T-cell (primary cell): ENCODE measurements at places on chromosomes 7 and 10. TPM values are rescaled to one million over a fixed set of nuclear protein-coding genes. Genes with fewer than 3 reads are reported as not detected.

Gene FAM13C
- total RNA-seq, result not detected

Gene SPDYE5
- not detected for total RNA-seq

Gene ZNF775
- total RNA-seq, result 8.6 TPM

Gene NFKB2
- total RNA-seq, result 221 TPM

Gene TAS2R3
- total RNA-seq, result 0.56 TPM

Gene TRPV6
- total RNA-seq, result not detected

Gene HERC4
- 70.3 TPM for total RNA-seq

Gene ZNF37A
- total RNA-seq, result 22.7 TPM

Gene UCN3
- total RNA-seq, result not detected

DNA sequence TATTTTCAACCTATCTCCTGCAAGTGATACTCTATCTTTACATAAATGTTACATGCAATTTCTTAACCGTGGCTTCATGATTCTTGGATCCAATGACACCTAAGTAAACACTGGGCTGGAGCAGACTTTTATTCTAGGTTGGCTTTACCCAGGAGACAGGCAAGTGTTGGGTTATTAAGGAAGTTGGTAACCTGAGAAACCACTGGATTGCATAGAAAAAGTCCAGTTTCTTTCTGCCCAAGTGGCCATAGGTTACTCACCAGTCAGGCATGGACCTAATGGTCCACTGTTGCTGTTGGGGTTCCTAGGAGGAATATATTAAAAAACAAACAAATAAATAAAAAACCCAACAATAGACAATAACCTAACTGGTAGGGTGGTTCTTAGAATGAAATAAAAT lies 112.8 kb downstream of the SEMA3D start:
- no peak for DNase-seq
- no peak overlapping the region for H3K4me3 ChIP-seq
- H3K27me3 ChIP-seq, result no peaks in the 10 kb centered on the region
- no peaks in the 10 kb centered on the region for H3K36me3 ChIP-seq
- H3K27ac ChIP-seq, result no peak overlapping the region

- H3K27me3 ChIP-seq, result no peaks in the 10 kb centered on the region
- DNase-seq, result no peak
- no peaks in the 10 kb centered on the region for H3K4me1 ChIP-seq
- no peaks in the 10 kb centered on the region for H3K36me3 ChIP-seq
- no peak overlapping the region for H3K27ac ChIP-seq
Measured at GRCh38 chr10:112966194-112966855, 16.3 kb downstream of the TCF7L2 start.

- no peak overlapping the region for H3K4me3 ChIP-seq
- H3K4me1 ChIP-seq, result no peaks in the 10 kb centered on the region
- no peaks in the 10 kb centered on the region for H3K27me3 ChIP-seq
Measured at GRCh38 chr7:24395512-24395911, 111.5 kb downstream of the NPY start.

GRCh38 chr10:100222529-100222928 lies 6.9 kb downstream of the CHUK start:
- no peak overlapping the region for H3K4me3 ChIP-seq
- no peaks in the 10 kb centered on the region for H3K27me3 ChIP-seq

DNA sequence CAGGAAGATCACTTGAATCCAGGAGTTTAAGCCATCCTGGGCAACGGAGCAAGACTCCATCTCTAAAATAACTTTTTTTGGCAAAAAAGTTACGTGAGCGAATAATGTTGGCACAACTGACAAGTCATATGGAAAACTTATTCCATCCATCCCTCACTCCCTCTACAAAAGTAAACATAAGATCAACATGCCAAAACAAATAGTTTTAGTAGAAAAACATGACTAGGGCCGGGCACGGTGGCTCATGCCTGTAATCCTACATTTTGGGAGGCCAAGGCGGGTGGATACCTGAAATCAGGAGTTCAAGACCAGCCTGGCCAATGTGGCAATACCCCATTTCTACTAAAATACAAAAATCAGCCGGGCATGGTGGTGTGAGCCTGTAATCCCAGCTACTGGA lies 25.6 kb downstream of the SLC25A16 start:
- no peak overlapping the region for H3K4me3 ChIP-seq
- H3K36me3 ChIP-seq, result peaks cover 46% of the 10 kb centered on the region
- no peaks in the 10 kb centered on the region for H3K27me3 ChIP-seq
- H3K27ac ChIP-seq, result no peak overlapping the region

DNA sequence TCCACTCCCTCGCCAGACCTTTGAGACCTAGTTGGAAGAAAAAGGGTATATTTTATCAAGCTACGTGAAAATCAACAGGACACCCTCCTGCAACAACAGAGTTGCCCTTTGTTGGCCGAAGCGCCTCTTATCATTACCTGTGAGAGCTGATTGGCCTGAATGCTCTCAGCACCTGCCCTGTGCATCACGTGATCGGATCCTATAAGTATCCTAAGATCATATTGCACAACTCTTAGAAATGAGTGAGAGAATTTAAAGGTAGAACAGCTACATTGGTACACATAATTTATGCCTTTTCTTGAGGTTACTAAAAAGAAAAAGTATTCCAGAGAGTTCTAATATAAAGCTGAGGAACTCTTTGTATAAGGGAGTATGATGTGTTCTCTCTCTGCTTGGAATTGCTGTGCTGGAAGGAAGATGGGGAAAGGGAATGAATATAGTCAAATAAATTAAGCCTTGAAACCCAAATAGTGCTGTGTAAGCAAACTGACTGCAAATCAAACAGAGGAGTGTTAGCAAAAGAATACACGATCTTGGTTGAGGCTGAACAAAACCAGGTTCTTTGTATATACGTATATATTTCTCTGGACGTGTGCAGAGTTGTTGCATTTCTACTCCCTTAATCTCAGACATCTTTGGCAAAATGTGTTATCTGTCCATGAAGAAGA lies 69.3 kb downstream of the LRRC4 start:
- no peaks in the 10 kb centered on the region for H3K4me1 ChIP-seq
- H3K27me3 ChIP-seq, result no peaks in the 10 kb centered on the region
- H3K36me3 ChIP-seq, result no peaks in the 10 kb centered on the region
- no peak for DNase-seq

- peak; percentile 21 for DNase-seq
- H3K4me1 ChIP-seq, result peaks cover 6% of the 10 kb centered on the region
- H3K4me3 ChIP-seq, result no peak overlapping the region
- H3K27me3 ChIP-seq, result peaks cover 40% of the 10 kb centered on the region
- no peaks in the 10 kb centered on the region for H3K36me3 ChIP-seq
- H3K27ac ChIP-seq, result no peak overlapping the region
Measured at GRCh38 chr10:119313644-119314043, 106.3 kb downstream of the GRK5 start.

- H3K4me3 ChIP-seq, result no peak overlapping the region
- DNase-seq, result no peak
- H3K27me3 ChIP-seq, result peaks cover 11% of the 10 kb centered on the region
- no peak overlapping the region for H3K27ac ChIP-seq
Measured at GRCh38 chr7:137836541-137836940, 10.2 kb downstream of the DGKI start.

GRCh38 chr7:130112093-130112492 lies 41.8 kb downstream of the KLHDC10 start:
- no peak for DNase-seq
- no peaks in the 10 kb centered on the region for H3K36me3 ChIP-seq
- no peak overlapping the region for H3K4me3 ChIP-seq
- H3K4me1 ChIP-seq, result no peaks in the 10 kb centered on the region

DNA sequence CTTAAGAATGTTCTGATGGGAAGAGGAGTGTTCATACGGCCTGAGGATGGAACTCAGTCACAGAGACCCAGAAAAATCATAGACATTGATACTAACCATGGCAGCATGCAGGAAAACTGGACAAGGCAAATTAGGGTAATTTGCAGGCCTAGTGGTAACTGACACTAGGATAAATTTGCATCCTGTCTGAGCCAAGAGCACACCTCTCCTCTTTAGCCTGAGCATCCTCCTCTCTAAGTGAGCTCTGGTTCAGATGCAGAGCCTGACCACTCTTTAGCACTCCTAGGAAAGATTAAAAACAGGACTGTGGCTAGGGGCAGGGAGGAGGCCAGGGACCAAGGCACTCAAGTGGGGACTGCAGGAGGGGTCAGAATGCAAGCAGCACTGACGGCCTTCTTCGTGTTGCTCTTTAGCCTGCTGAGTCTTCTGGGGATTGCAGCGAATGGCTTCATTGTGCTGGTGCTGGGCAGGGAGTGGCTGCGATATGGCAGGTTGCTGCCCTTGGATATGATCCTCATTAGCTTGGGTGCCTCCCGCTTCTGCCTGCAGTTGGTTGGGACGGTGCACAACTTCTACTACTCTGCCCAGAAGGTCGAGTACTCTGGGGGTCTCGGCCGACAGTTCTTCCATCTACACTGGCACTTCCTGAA lies at the start of gene TAS2R41:
Gene TAS2R41, plus strand, starts transcription at position 373 of the 650 bp plus-strand sequence. Its CDS starts 0 bp downstream, at position 373.
- H3K4me1 ChIP-seq, result no peaks in the 10 kb centered on the region
- no peak for DNase-seq
- no peaks in the 10 kb centered on the region for H3K36me3 ChIP-seq
- H3K27ac ChIP-seq, result no peak within 1 kb of the TSS
- H3K27me3 ChIP-seq, result no peaks in the 10 kb centered on the region

DNA sequence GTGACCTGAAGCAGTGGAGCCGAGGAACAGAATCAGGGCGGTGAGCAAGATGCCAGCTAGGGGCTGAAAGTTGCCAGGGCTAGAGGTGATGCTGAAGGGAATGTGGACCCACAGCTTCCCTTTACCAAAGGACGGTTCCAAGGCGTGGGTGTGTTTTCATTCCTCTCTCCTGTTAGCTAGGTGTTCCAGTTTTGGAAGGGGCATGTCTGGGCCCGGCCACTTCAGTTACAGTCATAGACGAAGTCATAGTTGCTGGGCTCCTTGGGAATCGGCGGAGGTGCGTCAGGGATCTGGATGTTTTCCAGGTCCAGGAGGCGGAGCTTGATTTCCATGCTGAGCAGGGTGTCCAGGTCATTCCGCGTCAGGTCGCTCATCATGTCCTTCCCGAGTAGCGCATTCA lies 131.0 kb upstream of the AOAH start:
- H3K27ac ChIP-seq, result no peak overlapping the region
- no peak overlapping the region for H3K4me3 ChIP-seq
- H3K27me3 ChIP-seq, result no peaks in the 10 kb centered on the region

- H3K36me3 ChIP-seq, result peaks cover 13% of the 10 kb centered on the region
- no peak for DNase-seq
- H3K4me1 ChIP-seq, result peaks cover 8% of the 10 kb centered on the region
- no peak overlapping the region for H3K27ac ChIP-seq
- H3K27me3 ChIP-seq, result no peaks in the 10 kb centered on the region
Measured at GRCh38 chr7:36708767-36709166, 15.5 kb downstream of the AOAH start.

- no peaks in the 10 kb centered on the region for H3K36me3 ChIP-seq
- no peaks in the 10 kb centered on the region for H3K4me1 ChIP-seq
- no peak for DNase-seq
Measured at GRCh38 chr10:84117686-84118394, 21.5 kb upstream of the GHITM start.

DNA sequence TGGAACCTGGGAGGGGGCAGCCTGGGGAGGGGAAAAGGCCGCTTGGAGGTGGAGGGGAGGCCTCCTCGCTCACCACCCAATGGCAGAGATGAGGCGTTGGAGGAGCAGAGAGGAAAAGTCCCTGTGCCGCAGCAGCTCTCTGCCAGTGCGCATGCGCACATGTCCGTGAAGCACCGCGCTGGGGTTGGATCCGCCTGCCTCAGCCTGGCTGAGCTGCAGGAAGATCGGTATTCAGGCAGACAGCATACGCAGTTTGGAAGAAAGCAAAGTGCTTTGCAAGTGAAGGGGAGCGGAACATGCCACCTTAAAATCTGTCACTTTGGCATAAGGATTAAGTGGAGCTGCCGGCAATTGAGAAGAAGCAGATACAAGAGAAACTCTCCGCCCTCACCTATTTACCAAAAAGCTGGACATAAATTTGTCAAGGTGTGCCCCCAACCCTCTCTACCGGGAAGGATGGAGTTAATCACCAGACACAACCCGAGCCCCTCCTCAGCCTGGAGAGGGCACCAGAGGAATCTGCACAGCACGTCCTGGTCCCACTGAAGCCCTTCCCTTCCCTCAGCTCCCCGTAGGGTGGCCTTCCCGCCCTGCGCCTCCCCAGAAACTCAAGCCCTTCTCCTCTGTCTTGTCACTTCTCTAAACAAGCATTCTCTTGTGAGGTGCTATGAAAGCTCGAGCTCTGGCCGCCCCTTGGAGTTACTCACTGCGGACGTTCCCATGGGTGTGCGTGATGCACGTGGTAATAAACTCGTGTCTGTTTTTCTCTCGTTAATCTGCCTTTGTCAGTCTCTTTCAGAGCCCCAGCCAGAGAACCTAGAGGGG lies 32.2 kb upstream of the TMEM72 start:
- peak overlapping the region; percentile 51 for H3K4me3 ChIP-seq
- no peak overlapping the region for H3K27ac ChIP-seq
- no peaks in the 10 kb centered on the region for H3K27me3 ChIP-seq
- H3K4me1 ChIP-seq, result no peaks in the 10 kb centered on the region
- DNase-seq, result peak; percentile 75

GRCh38 chr7:101179713-101180112 lies 380 bp downstream of the NAT16 start:
- no peak for DNase-seq
- peaks cover 81% of the 10 kb centered on the region for H3K27me3 ChIP-seq
- H3K36me3 ChIP-seq, result no peaks in the 10 kb centered on the region
- H3K4me3 ChIP-seq, result no peak overlapping the region

GRCh38 chr10:49300140-49300974 lies 1.4 kb downstream of the C10orf71 start:
- no peaks in the 10 kb centered on the region for H3K36me3 ChIP-seq
- no peak for DNase-seq
- H3K4me1 ChIP-seq, result no peaks in the 10 kb centered on the region
- H3K27ac ChIP-seq, result no peak overlapping the region

- no peaks in the 10 kb centered on the region for H3K27me3 ChIP-seq
- peaks cover 4% of the 10 kb centered on the region for H3K36me3 ChIP-seq
- no peak overlapping the region for H3K4me3 ChIP-seq
- no peaks in the 10 kb centered on the region for H3K4me1 ChIP-seq
- H3K27ac ChIP-seq, result no peak overlapping the region
Measured at GRCh38 chr10:129628823-129629222, 161.8 kb downstream of the MGMT start.

- H3K4me3 ChIP-seq, result no peak overlapping the region
- H3K4me1 ChIP-seq, result peaks cover 19% of the 10 kb centered on the region
- H3K27me3 ChIP-seq, result no peaks in the 10 kb centered on the region
- H3K27ac ChIP-seq, result no peak overlapping the region
Measured at GRCh38 chr7:135970682-135971365, 6.3 kb downstream of the MTPN start.

DNA sequence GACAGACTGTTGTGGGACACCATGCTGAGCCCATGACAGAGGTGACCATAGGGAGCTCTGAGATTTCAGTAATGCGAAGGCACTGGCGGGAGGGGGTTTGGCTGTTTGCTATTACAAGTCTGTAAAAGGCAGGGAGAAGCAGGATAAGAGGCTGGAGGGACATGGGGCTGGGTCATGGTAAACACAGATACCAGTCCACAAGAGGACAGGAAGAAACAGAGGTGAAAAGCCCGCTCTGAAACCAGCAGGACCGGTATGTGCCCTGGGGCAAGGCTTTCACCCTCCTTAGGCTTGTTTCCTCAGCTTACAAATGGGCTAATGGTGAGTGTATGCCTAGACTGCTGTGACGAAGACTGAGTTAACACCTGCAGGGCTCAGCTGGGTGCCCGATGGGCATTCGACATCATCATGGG lies 34.1 kb downstream of the ANXA11 start:
- peaks cover 30% of the 10 kb centered on the region for H3K4me1 ChIP-seq
- H3K27me3 ChIP-seq, result no peaks in the 10 kb centered on the region

- no peaks in the 10 kb centered on the region for H3K27me3 ChIP-seq
- no peaks in the 10 kb centered on the region for H3K36me3 ChIP-seq
- no peak for DNase-seq
- no peak overlapping the region for H3K4me3 ChIP-seq
- no peaks in the 10 kb centered on the region for H3K4me1 ChIP-seq
Measured at GRCh38 chr10:119344381-119344780, 137.0 kb downstream of the GRK5 start.
